Stimulated activated CD4-positive, alpha-beta T cell treated with anti-CD3 and anti-CD28 coated beads, TNF-alpha, amount 100 ng/mL, for 24 hours (primary cell): ENCODE measurements at places on chromosomes 11 and 22.

DNA sequence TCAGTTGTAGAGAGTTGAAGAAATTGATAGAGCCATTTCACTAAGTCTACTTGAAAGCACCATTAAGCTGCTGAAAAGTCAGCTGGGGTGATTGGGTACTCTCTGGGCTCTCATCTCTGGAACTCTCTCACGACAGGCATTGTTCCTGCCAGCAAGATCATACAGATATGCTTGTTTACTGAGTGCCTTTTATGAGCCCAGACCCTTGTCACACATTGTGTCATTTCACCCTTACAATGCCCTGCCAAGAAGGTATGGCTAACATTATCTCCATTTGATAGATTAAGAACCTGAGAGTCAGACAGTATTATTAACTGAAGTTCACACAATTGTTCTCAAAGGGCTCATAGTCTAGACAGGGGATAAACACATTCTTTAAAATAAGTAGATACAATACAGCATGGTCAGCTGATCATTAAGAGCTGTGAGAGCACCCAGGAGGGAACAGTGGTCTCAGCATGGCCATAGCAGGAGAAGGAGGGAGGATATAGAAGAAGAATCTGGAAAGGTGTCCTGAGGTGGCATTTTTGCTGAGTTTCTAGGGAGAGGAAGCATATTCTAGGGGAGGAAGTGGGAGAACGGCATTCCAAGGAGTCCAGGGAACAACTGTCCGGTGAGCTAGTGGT is 580.5 kb downstream of the INSC start:
- no peak for DNase-seq

DNA sequence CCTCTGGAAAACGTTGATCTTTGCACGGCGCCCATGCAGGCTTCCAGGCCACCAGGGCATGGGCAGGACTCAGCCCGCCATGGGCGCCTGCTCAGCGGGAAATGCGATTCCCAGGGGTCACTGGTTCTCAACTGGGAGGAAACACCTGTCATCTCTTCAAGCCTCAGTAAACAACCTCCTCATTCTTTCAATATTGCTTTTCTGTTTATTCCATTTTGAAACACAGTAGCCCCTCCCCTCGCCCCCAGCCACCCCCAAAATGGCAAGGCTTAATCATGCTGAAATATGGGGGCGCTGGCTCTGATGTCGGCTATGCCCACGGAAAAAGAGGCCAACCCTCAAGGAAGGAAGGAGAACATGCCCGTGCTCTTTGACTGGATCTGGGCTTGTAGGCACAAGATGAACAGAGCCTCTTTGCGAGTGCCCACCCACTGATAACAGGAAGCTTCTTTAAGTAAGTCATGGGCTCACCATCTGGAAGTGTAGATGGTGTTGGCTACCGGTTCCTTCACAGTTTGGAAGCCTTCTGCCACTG is 594 bp upstream of the POU2AF1 start:
- no peak for DNase-seq

DNA sequence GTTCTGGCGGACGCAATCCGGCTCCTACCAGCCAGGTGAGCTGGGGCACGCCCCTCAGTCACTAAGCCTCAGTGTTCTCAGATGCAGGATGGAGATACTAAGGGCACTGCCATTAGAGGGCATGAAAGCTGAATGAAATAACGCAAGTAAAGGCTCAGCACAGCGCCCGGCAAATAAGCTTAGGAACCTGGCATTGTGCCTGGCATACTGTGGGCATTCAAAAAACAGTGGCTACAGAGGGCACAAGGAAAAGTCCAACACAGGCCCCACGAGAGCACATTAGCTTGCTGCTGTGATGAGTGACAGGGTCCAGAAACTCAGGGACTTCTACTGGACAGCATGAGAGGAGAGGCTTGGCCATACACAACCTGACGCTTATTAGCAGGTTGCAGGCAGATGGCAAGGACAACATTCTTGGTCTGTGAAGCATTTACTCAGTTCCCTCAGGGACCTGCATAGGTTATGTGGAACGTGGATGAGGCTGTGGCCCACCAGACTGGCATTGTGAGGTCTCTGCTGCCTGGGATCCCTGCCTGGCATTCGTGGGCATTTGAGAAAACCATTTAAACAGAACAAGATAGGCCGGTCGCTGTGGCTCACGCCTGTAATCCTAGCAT is 12.2 kb downstream of the TXN2 start:
- no peak for DNase-seq

- no peak for DNase-seq
Observed at GRCh38 chr11:77611921-77612320, 22.2 kb downstream of the AQP11 start.

DNA sequence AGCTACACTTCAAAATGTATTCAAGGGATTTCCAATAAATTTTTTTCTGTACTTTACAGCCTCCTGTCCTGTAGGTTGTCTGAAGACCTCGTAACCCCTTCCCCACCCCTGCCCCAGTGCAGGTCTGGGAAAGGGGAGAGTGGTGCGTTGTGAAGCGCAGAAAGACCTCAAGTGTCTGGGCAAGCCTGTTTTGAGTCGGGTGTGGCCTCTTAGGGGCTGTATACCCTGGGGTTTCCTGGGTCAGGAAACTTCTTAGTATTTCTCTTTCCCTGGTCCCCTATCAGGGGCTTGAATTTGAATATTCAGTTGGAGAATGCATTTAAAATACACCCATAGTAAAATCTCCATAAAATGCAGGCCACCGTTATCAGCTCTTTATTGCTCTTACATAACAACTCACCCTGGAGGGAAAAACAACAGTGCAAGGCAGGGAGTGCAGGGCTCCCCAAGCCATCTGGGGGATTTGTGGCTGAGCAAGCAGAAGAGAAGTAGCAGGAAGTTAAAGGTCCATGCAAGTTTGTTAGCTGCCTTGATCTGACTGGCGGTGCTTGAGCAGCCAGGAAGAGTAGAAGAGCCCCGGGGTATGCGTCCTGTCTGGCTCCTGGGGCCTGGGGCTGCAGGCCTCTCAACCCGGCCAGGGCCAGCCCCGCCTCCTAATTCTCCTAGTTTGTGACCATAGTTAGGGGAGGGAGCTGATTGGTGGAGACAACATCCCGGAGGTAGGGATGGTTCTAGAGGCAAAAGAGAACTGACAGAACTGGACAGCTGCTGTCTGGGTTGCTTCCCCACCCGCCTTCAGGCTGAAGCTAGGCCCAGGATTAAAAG is 25.7 kb downstream of the ARHGAP1 start:
- no peak for DNase-seq

GRCh38 chr11:120399307-120399706 is 63.1 kb downstream of the ARHGEF12 start:
- DNase-seq, result no peak

DNA sequence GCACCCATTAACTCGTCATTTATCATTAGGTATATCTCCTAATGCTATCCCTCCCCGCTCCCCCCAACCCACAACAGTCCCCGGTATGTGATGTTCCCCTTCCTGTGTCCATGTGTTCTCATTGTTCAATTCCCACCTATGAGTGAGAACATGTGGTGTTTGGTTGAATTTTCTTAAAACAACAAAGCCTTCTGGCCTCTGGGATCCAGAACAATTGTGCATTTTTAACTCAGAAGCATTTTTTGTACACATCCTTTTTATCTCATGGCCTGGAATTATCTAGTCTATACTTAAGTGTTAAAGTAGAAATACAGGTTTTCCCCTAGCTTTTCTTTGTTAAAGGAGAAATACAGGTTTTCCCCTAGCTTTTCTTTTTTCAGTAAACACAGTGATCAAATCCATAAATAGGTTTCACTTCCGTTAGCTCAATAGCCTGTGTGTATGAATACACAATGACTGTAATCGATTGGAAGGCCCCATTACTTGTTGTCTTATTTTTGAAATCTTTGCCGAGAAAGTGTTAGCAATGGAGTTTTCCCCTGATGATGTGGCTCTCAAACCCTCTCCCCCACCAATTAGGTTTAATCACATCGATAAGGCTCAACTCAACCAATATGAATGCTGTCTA is 125.6 kb upstream of the PITPNB start:
- no peak for DNase-seq

- DNase-seq, result no peak
Observed at GRCh38 chr11:65870307-65870658, 2.3 kb downstream of the EFEMP2 start.

DNA sequence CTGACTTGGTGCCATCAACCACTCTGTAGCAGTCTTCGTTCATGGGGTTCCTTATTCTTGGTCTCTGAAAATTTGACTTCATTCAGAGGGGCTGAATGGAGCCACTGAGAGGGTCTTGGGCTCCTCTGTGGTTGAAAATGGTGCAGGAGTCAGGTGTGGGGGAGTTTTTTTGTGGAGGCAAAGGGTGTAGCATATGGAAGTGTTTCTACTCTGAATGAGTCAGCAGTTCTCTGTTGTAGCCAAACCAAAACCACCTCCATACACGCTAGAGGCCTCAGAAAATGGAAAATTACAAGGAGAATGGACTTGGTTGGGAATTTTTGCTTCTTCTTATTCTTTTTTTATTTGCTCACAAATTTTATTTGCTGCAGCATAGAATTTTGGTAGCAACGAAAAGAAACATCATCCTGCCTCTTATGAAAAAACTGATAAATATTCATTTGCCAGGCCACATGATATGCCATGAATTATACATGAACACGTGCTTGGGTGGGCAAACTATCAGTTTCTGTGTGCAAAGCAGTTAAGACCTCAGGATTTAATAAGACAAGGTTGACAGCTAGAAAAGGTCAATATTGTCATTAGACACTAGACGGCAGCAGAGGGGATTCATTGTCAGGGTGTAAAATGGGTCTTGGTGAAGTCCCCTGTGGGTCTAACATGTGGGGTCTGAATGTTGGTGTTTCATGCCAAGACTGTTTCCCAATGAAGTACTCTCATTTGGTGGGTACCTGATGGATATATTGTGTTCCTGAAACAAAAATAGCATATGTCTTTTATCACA is 111.7 kb downstream of the MYO18B start:
- DNase-seq, result no peak

- DNase-seq, result no peak
Observed at GRCh38 chr11:19079643-19080440, 19.3 kb upstream of the MRGPRX2 start.

- no peak for DNase-seq
Observed at GRCh38 chr11:102989379-102990047, 34.0 kb upstream of the MMP13 start.

DNA sequence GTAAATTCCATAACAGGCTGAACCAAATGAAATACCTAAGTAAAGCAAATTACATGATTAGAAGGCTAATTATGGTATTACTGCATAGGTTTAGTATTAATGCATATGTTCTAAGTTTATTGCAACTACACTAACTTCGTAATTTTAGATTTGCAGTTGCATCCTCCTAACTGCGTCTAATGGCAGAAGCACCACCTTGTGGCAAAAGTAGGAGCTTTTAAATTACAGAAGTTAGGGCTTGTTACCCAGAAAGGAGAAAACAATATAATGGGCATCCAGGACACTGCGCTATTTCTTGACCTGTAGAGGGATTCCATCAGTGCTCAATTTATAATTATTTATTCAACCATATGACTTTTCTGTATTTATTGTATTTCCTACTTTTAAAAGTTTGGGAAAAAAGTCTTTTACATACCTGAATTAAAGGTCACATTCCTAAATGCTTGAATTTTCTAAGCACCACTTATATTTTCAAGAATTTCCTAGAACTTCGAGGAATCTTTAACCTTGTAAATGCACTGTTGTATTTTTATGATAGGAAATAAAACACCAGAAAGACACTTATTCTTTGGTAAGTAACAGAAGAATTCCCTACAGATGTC is 16.3 kb upstream of the GPR83 start:
- no peak for DNase-seq

DNA sequence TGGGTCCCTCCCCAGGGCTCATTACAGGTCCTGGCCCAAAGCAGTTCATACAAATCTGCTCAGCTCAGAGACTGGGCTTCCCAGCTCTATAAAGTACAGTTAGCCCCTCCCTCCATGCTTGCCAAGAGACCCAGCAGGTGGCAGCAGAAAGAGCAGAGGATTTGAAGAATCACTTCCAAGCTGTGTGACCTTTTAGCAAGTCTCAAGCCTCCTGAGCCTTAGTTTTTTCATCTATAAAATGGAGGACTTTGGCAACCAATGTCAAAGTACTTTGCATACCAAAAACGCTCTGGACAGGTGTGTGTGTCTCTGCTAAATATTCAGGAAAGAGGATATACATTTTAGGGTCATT is 26.6 kb downstream of the RELT start:
- no peak for DNase-seq

- DNase-seq, result no peak
Observed at GRCh38 chr11:63840356-63841060, 1.6 kb downstream of the MARK2 start.

DNA sequence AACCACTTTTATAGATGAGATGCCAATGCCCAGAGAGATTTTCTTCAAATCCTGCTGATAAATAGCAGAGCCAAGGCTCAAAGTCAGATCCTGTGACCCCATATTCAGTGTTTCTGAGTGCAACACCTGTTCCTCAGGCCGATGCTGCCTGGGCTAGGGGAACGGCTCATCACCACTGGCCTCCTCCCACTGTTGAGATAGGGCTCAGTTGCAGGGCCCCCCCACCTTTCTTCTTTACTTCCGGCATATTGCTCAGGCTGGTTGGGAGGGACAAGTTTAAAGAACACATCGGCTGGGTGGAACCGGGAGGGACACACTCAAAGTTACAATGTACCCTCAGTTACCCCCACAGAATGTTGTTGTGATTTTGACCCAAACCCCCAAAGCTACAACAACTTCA is 88.3 kb upstream of the CRTAM start:
- DNase-seq, result no peak

GRCh38 chr11:81647374-81647773 is 1086.3 kb downstream of the FAM181B start:
- no peak for DNase-seq

DNA sequence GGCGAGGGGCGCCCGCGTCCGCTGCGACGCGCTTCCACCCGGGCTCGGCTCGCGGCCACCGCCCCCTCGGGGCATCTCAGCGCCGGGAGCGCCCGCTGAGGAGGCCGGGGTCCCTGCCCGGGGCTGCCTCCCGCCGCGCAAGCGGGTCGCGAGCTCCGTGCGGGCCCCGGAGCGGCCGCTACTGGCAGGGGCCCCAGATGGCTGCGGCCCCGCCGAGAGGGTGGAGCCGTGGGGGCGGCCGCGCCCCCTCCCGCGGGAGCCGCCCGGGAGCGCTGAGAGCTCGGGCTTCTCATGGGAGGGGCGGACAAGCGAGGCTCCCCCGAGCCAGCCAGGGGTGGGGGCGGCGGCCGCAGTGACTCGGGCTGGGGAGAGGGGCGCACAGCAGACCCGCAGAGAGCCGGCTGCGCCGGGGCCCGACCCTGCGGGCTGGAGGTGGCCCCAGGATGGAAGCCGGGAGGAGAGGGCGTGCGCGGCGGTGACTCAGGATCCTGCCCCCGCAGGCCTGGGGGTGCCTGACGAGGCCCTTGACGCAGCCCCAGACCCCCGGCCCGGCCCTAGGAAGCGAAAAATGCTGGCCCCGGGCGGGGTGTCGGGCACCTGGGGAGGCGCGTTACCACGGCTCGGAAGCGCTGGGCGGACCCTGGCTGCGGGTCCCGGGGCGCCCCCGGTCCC is 603 bp upstream of the ZFTA start:
- no peak for DNase-seq

- no peak for DNase-seq
Observed at GRCh38 chr11:66448523-66448922, 9.9 kb upstream of the MRPL11 start.
